COLO829 (cell line): ENCODE measurements at places on chromosomes 7 and 10.

DNA sequence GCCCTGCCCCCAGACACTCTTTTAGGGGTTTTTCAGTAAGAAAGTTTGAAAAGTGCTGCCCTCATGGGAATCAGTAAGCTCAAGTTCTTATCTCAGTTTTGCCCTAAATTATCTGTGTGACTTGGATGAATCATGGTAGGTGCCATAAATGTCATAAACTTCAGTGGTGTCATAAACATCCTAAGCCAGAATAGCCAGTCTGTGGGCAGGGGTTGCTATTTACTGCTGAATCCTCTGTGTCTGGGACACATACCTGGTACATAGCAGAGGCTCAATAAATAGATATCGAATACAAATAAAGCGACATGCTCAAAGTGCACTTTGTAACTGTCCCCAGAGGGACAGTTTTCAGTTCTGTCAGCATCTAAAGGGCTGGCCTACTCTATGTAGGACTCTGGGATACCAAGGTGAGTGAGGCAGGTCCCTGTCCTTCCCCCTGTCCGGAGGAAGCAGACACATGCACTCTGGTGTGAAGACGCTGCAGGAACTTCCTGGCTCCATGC is 502.1 kb downstream of the RPS24 start:
- DNase-seq, result no peak

GRCh38 chr10:91036807-91037411 is 116.0 kb upstream of the ANKRD1 start:
- DNase-seq, result no peak

- DNase-seq, result no peak
Measured at GRCh38 chr10:90842725-90843124, 15.1 kb downstream of the HTR7 start.

DNA sequence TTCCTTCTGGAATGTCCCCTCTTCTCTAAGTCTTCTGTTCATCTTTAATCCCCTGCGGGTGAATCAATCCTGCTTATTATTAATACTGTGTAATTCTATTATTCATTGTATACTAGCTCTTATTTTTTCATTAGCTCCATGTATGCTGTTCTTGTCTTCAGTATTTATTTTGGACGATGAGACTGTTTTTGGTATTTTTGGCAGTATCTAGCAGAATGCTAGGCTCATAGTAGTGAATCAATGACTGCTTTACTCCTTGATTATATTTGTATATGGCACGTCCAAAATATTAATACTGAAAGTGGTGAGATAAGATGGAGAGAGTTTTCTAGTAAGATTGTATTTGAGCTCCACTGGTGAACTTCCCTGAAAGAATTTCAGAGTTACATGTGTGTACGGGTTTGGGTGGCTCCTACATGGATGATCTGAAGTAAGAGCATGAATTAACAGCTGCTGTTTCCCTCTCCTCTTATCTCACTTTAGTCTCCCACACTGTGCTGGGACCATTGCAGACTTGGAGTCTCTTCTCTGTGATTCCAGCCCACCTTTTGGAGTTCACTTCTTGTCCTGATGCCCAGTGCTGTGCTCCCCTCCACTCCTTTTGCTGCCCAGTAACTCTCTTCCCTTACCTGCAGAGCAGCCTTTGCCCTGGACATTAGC is 226.0 kb downstream of the CDK14 start:
- no peak for DNase-seq

DNA sequence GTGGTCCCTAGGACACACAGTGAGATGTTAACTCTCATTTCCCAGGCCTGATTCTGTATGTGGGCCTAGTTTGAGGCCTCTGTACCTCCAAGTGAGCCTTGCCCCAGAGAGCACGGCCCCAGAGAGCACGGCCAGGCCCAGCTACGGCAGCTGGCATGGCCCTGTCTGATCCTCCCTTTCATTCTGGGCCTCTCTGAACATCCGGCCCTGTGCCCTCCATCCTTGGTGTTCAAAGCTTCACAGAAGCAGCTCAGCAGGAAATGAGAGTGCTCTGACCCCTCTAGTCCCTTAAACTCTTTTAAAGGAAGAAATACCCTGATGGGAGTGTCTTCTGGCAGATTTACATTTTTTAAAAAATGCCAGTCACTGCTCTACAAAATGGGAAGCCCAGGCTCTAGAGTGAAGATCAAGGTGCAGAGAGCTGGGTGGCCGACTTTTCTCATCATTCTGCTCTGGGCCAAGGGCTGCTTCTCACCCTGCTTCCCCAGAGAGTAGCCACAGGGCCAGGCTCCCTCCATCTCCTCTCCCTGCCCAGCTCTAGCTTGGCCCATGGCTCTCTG is 171.9 kb downstream of the RPS24 start:
- no peak for DNase-seq

DNA sequence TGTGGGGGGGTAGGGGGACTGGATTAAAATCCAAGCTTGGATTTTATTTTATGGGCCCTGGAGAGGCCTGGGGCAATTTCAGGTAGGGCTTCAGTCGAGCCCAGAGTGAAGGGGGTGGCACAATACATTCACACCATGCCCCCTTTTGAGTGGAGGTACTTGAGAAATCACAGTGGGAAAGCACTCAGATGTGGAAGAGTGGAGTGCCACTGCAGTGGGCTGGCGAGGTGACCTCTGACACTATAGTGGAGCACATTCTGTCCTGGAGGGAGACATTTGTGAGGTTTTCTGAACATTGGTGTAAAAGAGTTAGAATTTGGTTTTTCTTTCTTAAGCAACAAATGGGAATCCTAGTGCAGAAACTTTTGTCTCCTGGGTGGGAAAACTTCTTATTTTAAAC is 143.2 kb downstream of the WNT2 start:
- DNase-seq, result no peak

DNA sequence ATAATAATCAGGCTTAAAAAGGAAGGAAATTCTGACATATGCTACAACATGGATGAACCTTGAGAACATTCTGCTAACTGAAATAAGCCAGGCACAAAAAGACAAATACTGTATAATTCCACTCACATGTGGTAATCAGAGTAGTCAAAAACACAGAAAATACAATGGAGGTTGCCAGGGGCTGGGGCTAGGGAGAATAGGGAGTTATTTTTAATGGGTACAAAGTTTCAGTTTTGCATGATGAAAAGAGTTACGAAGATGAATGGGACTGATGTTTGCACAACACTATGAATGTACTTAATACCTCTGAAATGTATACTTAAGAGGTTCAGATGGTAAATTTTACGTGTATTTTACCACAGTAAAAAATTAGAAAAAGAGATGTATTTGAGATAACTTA is 145.6 kb downstream of the DOCK4 start:
- no peak for DNase-seq

DNA sequence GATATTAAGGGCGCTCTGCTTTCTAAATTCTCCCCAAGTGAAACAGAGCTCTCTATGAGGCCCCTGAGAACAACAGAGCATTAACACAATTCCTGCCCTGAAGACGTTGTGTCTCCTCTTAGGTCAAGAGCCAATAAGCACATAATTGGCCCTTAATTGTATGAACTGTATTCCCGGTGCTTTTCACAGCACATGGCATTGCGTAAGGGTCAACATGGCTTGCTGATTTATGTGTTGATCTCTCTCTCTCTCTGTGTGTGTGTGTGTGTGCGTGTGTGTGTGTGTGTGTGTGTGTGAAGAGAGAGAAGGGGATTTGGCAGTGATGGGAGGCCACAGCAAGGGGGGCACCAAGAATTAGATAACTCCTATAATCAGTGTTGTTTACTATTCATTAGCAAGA is 40.5 kb downstream of the LYZL1 start:
- DNase-seq, result no peak

GRCh38 chr10:130481936-130482335 is 345.7 kb downstream of the GLRX3 start:
- DNase-seq, result no peak

GRCh38 chr10:98423691-98424120 is 8.7 kb upstream of the PYROXD2 start:
- no peak for DNase-seq

DNA sequence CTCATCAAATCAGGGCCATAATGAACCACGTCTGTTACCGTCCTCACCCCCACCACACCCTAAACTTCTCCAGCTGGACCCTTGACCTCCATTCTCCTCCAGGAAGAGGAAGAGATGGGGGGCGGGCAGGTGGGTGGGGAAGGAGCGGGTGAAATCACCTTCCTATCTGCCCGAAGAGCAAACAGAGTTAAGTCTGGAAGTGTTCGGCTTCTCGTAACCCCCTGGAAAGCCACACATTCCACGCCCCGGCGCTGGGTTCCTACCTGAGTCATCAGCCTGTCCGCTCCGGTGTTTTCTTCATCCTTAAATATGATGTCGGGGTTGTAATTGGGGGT is 736 bp downstream of the SHH start:
- no peak for DNase-seq

GRCh38 chr7:106053109-106053508 is 59.0 kb downstream of the SYPL1 start:
- DNase-seq, result no peak

GRCh38 chr7:156780724-156781455 is 112.1 kb downstream of the LMBR1 start:
- DNase-seq, result no peak

GRCh38 chr7:30905078-30906012 is 6.3 kb upstream of the AQP1 start:
- no peak for DNase-seq

DNA sequence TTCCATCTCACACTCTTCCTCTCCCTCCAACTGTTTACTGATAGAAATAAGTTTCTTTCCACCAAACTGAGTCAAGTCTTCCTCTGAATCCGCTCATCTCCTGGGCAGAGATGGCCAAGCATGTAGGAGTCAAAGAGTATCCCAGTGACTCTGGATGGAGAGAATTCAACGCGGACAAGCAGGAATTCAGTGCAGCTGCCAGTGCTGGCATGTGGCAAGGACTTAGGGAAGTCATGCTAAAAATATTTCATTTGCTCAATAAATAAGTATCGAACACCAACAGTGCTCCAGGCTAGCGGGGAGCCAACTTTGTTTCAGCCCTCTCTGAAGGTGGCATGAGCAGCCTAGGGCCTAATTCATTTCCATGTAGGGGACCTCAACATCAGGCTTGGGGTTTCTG is 351.6 kb upstream of the ZMIZ1 start:
- DNase-seq, result no peak

DNA sequence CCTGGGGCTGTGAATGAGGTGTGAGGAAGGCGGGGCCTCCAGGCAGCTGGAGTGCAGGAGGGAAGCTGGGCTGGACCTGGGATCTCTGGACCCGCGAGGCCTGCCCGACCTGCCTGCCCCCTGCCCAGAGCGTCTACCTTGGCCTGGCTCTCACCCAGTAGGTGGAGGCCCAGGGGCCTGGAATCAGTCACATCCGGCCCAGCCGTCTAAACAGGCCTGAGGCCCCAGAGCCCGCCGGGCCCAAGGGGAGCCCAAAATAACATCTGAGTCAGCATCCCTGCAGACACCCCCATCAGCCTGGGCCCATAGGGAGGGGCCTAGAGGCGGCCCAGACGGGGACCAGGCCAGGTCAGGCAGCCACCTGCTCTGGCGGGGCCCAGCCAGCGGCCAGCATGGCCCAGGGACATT is 15.1 kb upstream of the ELN start:
- no peak for DNase-seq

- DNase-seq, result no peak
Measured at GRCh38 chr7:112079673-112080072, 126.5 kb downstream of the DOCK4 start.

GRCh38 chr7:51633596-51633995 is 317.0 kb upstream of the COBL start:
- DNase-seq, result no peak

GRCh38 chr7:18663321-18663720 is 167.8 kb downstream of the HDAC9 start:
- DNase-seq, result no peak

- no peak for DNase-seq
Measured at GRCh38 chr7:44173911-44174693, 15.1 kb downstream of the GCK start.

GRCh38 chr7:99086532-99086931 is 57.4 kb downstream of the SMURF1 start:
- DNase-seq, result no peak

GRCh38 chr7:151242159-151243044 is 6.1 kb downstream of the SMARCD3 start:
- DNase-seq, result no peak

DNA sequence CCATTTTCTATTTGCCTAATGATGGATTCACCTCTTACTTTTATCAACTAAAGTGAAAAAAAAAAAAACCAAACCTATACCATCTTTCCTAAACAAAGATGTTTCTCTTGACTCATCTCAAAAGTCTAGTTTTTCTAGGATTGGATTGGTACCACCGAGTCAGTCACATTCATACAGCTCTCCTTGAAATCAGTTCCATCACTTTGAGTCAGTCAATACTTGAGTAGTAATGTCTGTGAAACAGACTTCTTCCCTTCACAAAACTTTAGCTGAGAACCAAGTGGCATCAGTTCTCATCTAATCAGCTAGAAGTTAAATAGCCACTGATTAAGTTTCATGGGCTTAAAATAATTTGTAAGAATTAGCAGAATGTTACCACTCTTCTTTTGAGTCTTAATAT is 13.3 kb downstream of the CDK6 start:
- no peak for DNase-seq

DNA sequence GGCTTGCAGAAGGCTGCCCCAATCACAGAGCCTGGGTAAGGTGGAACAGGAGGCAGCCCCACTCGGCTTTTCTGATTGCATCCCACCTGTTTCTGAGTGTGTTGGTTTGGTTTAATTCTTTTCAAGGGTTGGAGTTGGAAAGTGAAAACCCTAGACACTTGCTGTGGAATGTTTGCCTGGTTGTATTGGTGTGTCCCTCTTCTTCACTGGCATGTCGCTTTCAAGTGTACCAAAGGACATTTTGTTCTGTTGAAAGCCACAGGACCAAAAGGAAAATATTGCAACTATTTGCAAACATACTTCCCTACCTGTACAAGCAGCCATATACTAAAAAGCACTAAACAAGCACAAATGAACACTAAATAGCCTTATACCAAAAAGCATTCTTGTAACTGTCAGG is 60.5 kb downstream of the NHLRC2 start:
- DNase-seq, result no peak

DNA sequence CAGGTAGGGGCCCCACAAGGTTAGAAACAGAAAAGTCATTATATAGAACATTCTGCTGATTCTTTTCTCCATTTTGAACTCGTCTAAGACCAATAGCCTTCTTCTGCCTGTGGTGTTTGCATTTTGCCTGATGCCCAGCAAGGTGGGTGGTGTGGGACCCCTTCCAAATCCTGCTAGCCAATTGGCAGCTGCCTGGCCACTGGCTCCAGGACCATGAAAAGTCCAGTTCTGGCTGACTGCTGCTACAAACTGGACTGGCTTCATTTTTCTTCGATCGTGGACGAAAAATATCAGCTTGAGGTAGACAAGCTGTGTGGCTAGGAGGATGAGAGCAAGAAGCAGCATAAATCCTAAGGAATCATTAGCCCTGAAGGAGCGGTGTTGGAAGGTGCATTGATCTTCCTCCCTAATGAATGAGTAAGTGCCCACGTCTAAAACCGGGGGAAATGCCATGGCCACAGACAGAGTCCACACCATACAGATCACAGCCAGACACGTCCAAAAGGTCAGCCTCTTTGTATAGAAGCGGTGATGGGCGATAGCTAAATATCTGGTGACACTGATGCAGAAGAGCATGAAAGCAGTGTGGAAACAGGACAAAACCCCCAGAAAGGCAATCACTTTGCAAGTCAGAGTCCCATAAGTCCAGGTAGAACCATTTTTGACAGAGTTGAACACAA is 2.7 kb downstream of the GPR85 start:
- DNase-seq, result no peak

GRCh38 chr7:139753693-139754111 is 24.1 kb downstream of the HIPK2 start:
- no peak for DNase-seq
